Aorta (tissue), 5 donors: ENCODE measurements at places on chromosomes 4 and X.
A peak's percentile ranks its signal among the peaks of the same experiment; 100 is the strongest.

- no peak for DNase-seq
Measured at GRCh38 chr4:88382621-88383020, 4.0 kb downstream of the HERC6 start.

GRCh38 chr4:35739308-35739707, 505.0 kb downstream of the ARAP2 start:
- no peak for DNase-seq

- no peak for DNase-seq
Measured at GRCh38 chr4:139562067-139562684, 6.2 kb upstream of the SETD7 start.

DNA sequence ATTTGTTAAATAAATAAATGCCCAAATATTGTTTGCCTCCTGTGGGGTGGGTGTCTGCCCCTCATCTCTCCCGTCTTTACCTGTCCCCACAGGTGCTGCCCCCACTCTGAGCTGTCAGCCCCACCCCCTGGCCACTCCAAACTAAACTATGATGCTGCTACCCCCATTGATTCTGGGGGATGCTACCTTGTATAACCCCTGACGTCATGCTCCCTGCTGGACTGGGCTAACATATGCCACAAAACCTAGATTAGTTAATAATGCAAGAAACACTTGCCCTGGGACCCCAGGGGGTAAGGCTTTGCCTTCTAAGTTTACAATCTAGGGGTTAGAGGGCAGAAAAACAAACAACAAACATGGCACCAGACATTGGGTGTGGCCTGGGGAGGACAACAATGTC, 58.6 kb downstream of the MSX1 start:
- no peak for DNase-seq

GRCh38 chr4:139916041-139916440, 237.9 kb downstream of the MAML3 start:
- no peak for DNase-seq

GRCh38 chrX:42941671-42942070, 163.7 kb upstream of the PPP1R2C start:
- DNase-seq, result no peak

DNA sequence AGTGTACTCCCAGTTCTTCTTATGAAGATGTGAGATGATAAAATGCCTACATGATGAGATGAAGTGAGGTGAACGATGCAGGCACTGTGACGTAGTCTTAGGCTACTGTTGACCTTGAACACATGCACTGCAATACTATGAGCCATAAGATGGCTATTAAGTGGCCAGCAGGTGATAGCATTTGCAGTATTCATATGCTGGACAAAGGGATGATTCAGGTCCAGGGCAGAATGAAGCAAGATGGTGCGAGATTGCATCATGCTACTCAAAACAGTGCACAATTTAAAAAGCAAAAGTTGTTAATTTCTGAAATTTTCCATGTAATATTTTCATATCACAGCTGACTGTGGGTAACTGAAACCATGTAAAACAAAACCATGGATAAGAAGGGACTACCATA, 781.4 kb downstream of the PCDH18 start:
- DNase-seq, result no peak

- DNase-seq, result no peak
Measured at GRCh38 chr4:1540601-1541375, 134.5 kb upstream of the NKX1-1 start.

GRCh38 chr4:52259978-52260377, 208.9 kb downstream of the SPATA18 start:
- no peak for DNase-seq

- DNase-seq, result no peak
Measured at GRCh38 chr4:142372530-142373260, 473.4 kb downstream of the INPP4B start.

GRCh38 chr4:102624505-102624904, 123.3 kb downstream of the NFKB1 start:
- DNase-seq, result no peak

DNA sequence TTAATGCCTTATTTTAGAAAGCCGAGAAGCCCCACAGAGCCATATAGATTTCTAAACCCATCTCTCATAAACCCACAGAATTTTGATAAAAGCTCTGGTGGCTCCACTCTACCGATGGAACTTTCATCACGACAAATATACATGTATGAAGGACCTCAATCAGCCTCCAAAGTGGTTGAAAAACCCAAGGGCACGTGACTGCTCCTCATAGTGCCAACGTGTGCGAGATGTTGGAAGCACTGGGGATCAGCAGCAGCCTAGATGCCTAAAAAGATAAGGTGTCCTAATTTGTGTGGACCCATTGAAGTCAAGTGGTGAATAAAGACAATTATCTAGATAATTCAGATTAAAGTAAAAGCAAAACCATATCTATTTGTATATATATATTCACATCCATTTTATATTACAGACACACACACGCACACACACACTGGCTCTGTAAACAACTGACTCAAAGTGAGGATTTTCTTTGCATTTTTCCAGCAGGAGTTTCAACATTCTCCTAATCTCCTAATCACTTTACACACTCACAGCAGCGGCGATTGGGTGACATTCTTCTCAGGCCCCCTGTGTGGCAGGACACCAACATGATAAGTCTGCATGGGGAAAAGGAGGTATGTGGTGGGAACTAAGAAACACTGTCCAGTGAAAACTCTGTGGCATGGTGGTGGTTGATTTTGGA, 2.8 kb upstream of the PITX2 start:
- no peak for DNase-seq

DNA sequence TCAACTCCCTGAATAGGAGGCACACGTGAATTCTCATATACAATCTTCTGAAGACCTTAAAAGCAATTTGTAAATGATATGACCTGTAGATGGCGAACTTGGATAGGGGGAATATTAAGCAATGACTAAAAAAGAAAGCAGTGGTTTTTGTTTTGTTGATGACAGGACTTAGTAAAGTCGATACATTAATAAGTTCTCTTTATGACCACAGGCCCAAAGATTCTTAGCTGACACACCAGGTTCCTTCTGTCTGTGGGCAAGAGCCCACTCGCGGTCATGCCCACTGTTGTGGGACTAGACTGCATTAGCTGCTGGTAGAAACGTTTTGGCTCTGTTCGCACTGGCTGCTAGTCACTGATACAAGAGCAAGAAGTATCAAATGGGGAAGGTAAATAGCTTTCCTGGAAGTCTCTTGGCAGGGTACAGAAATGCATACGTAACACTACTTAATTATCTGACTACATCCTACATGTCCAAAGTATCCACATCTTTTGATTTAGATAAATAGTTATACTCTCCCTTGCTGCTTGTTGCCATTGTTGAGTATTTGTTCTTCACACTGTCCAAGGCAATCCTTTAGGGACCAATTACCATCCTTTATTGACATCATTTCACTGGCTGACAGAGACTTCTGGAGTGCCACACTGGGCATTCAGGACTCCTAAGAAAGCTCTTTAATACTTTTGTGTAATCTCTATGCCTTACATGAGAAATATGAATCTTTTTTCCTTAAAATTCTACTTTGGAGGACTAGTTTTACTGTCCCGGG, 31.0 kb downstream of the ALPK1 start:
- DNase-seq, result no peak

DNA sequence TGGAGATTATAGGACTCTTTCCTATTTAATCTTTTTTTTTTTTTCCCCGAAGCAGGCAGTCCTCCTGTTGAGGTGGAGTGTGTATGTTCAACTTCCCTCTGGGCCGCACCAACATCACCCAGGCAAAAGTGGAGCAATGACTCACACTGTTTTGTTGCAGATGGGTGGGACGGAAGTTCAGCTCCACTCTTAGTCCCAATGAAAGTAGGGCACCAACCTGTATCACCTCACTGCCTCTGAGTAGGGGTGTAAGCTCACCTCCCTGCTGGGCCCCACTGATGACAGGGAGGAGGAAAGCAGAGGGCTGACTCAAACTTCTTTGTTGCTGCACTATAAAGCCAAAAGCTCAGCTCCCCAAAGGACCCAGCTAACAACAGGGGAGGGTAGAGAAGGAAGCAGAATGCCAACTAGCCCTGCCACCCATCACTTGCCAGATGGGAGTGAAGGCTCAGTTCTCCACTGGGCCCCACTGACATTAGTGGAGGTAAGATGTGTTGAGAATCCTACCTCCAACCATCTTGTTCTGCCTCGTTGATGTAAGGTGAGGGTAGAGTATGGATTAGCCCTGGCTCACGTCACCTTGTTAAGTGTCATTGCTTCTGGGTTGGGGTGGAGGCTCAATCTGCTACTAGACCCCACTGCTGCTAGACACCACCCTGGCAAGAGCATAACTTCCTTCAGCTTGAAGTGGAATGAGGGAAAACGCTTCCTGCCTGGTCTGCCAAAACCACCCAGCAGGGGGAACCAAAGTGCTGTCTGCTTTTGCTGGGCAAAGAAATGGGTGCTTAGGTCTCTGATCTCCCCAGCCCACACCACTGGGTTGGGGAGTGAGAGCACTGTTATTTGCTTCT, 14.1 kb downstream of the RPS6KA3 start:
- no peak for DNase-seq

- no peak for DNase-seq
Measured at GRCh38 chr4:102169345-102169744, 175.9 kb downstream of the SLC39A8 start.

- peak; percentile 73 for DNase-seq
Measured at GRCh38 chr4:169079942-169080827, 70.1 kb upstream of the CBR4 start.

GRCh38 chr4:142818476-142818875, 27.6 kb downstream of the INPP4B start:
- DNase-seq, result no peak

GRCh38 chrX:71545364-71545763, 12.5 kb downstream of the OGT start:
- DNase-seq, result no peak

DNA sequence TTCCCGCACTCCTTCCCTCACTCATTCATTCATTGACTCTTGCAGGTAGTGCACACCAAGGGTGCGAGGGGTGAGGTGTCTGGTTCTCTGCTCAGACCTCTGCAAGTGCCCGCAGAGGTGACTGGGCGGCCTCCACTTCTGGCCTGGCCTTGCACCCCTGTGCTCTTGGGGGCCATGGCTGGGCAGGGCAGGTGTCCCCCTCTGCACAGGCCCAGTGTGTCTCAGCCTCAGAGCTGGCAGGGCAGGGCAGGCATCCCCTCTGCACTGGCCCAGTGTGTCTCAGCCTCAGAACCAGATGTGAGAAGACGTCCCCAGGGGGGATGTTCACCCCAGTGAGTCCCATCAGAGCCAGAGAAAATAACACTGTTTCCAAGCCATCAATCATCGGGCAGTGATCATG, 16.8 kb downstream of the CPZ start:
- DNase-seq, result no peak

DNA sequence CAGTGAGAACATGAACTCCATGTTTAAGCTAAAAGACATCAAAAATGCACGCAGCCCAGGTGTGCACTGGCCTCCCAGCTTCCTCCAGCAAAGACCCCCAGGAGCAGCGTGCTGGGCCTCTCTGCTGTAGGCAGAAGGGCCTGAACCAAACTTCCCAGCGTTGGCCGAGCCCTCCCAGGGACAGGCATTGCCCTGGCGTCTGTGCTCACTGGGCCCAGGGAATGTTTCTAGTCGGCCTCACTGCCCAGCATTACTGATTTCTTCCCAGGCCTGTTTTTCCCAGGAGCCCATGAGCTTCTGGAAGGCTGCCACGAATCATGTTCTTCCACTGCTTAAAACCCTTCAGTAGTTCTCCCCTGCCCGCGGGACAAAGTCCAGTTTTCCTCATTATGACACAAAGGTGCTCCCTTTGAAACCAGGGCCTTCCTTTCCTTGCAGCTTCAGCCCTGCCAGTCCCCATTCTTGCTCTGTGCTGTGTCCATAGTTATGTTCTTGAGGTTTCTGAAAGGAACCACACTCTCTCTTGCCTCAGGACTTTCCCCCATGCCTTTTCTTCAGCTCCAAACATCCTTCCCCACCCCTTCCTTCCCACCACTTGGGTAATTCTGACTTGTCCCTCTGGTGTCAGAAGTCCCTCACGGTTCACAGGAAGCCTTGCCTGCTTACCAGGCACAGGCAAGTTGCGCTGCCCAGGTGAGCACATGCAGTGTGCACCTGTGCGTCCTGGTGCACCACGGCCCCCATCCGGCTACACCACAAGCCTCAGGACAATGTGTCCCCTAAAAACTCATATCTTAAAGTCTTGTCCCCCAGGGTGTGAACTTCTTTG, 93.4 kb upstream of the ENPP6 start:
- DNase-seq, result no peak

GRCh38 chrX:35800474-35800873, 2.3 kb downstream of the MAGEB16 start:
- no peak for DNase-seq

- peak; percentile 41 for DNase-seq
Measured at GRCh38 chr4:7360806-7361205, 73.9 kb downstream of the PSAPL1 start.

DNA sequence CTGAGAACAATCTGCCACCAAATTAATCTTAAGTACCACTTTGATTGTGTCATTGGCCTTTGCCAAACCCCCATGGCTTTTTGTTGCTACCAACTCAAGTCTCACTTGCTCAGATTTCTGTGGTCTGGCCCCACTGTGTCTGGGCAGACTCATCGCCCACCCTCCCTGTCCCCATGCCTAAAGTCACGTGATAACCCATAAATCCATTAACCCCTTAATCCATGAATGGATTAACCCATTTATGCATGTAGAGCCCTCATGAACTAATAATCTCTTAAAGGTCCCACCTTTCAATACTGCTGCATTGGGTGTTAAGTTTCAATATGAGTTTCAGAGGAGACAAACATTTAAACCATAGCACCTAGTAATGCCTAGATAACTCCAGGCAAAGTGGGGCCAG, 78.5 kb upstream of the BLTP1 start:
- no peak for DNase-seq

- no peak for DNase-seq
Measured at GRCh38 chr4:37421614-37422013, 177.1 kb downstream of the NWD2 start.

GRCh38 chr4:170420255-170420693, 330.5 kb upstream of the AADAT start:
- DNase-seq, result no peak

- DNase-seq, result no peak
Measured at GRCh38 chr4:131644619-131645018, 1504.5 kb upstream of the PCDH10 start.

- DNase-seq, result peak; percentile 81
Measured at GRCh38 chrX:11341274-11342201, 48.3 kb downstream of the AMELX start.

DNA sequence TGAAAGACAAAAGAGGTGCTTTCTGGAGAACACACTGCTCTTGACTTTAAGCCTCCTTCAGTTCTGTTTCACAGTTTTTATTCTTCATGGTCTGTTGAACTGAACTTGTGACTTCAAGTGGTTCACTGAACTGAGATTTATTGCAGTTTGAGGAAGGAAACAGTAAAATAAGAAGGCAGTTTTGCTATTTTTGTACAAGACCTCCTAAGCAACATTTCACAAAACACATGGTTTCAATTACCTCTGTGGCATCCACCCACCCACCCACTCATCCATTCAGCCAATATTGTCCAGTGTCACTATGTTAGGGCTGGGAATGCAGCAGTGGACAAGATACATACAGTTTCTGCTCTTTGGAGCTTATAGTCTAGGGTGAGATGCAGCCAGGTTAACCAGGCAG, 131.3 kb downstream of the IL1RAPL2 start:
- DNase-seq, result no peak

DNA sequence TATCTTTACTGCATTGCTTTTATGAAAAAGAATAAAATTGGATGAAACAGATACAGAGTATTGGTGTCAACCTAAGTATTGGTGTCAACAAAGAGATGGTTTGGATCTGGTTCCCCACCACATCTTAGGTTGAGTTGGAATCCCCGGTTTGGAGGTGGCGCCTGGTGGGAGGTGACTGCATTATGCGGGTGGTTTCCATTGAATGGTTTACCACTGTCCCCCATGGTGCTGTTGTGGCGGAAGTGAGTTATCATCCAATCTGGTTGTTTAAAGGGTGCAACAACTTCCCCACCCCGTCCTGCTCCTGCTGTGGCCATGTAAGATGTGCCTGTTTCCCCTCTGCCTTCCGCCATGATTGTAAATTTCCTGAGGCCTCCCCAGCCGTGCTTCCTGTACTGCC, 52.8 kb upstream of the CD99 start:
- no peak for DNase-seq
